Stimulated activated CD8-positive, alpha-beta memory T cell treated with anti-CD3 and anti-CD28 coated beads, Interleukin-4, amount 100 ng/mL, for 1 hour (primary cell): ENCODE measurements at places on chromosomes 6 and 20.

- no peak for DNase-seq
Measured at GRCh38 chr6:33988121-33989015, 157.5 kb downstream of the GRM4 start.

- no peak for DNase-seq
Measured at GRCh38 chr20:40763646-40764295, 74.7 kb upstream of the MAFB start.

GRCh38 chr6:129500958-129501739 is 208.8 kb downstream of the ARHGAP18 start:
- DNase-seq, result no peak

- DNase-seq, result no peak
Measured at GRCh38 chr6:101582792-101583191, 189.3 kb downstream of the GRIK2 start.

DNA sequence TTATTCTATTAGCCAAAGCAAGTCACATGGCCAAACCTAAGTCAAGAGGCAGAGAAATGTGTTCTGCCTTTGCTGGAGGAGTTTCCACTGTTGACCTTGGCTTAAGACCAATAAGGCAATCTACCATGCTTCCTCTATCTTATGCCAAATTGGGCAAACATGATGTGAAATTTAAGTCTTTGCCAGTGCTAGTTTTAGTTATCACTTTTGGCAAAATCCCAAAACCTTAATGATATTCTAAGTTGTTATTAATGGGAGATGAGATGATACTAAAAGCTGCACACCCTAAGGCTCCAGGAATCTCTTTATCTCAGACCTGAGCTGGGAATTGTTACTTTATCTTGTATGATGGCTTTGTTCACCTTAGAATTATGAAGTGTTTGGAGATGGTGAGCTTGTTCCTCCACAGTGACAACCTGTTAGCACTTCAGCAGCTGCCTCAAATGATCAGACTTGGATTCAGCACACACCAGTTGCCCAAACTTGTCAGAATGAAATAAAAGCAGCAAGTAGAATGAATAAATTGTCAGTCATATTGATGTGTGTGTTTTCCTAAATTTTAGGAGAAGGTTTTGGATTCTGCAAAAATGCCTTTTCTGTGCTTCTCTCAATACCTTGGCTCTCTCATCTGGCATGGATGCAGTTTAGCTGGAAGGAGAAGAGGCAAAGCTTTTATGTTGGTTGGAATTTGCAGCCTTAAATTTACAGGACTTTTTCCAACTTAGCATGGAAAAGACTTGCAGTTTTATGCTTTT is 49.3 kb downstream of the RIN2 start:
- no peak for DNase-seq

- DNase-seq, result no peak
Measured at GRCh38 chr6:21800948-21801438, 207.4 kb downstream of the SOX4 start.

- no peak for DNase-seq
Measured at GRCh38 chr20:49170714-49171113, 17.4 kb downstream of the STAU1 start.
